ENCODE measurements at places on chromosomes 5 and 9.
A peak's percentile ranks its signal among the peaks of the same experiment; 100 is the strongest.

GRCh38 chr9:18851069-18851795, 181.8 kb downstream of the SAXO1 start:
- DNase-seq: no peak

DNA sequence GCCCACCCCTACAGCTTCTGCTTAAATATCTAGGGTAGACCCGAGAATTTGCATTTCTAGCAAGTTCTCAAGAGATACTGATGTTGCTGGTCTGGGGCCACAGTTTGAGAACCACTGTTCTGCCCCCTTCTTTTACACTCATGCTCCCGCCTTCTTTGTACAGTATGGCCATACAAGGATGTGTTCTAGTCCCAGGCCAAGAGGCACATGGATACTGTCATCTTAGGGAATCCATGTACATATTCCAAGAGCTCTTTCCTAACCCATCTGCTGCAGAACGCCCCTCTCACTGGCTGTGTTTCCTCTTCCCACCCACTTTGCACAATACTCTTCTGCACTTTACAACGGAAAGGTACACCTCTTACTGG, 44.4 kb downstream of the FGF18 start:
- no peak for DNase-seq

DNA sequence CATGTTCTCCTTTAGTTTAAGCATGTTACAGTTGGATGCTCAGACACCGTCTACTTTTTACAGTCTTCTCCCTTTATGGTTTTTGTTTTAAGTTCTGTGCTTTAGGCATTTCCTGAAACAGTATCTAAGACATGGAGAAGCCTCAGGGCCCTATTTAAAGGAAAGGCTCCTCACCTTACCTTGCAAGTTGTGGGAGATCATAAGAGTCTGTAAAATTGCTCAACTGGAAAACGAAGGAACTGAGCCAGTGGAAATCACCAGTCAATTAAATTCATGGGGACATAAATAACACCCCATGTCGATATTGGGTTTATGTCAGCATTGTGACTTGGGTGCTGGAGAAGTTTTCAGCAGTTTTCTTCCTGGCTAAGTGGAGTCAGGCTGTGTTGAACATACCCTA, 239.2 kb downstream of the KIF4B start:
- DNase-seq: no peak

GRCh38 chr5:9502050-9502834, 43.6 kb downstream of the SEMA5A start:
- DNase-seq: peak; percentile 14

DNA sequence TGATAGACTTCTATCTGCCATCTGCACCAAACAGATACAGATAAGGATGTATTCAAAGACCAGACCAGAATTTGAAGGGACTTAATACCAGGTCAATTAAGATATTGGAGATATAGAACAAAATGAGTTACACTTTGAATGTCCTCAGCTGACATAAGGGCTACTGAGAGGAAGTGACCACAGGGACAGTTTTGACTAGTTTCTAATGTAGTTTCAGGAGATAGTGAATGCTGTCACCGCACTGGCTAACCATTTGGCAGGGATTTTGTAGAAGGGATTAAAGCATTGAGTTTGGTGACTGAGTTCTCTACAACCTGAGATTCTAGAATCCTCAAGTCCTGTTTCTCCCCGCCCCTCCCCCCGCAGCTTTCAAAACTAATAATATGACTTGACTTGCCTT, 22.7 kb downstream of the CCNH start:
- DNase-seq: no peak

- DNase-seq: no peak
Observed at GRCh38 chr9:92648474-92648971, 21.4 kb downstream of the IPPK start.

GRCh38 chr9:35954942-35955546, 2.9 kb downstream of the OR2S2 start:
- peak; percentile 69 for DNase-seq
